Right cardiac atrium (tissue), 5 donors: ENCODE measurements at places on chromosomes 11 and 22. TPM values are rescaled to one million over a fixed set of nuclear protein-coding genes. Genes with fewer than 3 reads are reported as not detected.

DNA sequence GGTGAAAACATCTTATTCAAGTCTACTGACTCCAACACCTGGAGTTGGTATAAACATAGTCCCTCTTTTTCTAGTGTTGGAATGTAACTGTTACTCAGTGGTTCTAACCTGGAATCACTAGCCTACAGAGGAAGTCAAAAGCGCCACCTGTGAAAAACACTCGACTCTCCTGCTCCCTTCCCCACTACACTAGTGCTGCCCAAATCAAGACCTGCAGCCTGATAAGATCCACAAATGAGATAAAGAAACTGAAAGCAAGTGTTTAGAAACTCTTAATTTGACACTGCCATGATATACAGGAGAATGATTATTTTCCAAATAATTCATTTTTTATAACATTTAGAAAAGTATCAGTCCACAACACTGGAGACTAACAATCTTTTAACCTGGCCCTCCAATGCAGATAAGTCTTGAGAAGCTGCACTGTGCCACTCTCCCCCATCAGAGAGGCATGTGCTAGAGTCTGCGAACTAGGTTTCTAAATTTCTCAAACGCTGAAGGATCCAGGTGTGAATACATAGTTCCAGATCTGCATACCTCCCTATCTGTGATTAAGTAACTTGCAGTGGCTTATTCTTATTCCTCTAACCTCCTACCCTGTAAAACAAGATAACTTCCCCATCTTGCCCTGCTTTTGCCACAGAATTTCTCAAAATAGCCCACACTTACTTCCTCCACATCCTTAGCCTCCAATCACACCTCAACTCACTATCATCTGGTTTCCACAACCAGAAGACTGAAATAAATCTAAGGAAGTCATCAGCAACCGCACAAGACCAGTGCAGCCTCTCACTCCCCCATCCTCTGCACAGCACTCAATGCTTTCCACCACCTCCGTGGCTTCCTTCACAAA lies 88.1 kb downstream of the RRAS2 start:
- DNase-seq = no peak

- no peak for DNase-seq
Measured at GRCh38 chr11:32216749-32217148, 125.9 kb downstream of the RCN1 start.

DNA sequence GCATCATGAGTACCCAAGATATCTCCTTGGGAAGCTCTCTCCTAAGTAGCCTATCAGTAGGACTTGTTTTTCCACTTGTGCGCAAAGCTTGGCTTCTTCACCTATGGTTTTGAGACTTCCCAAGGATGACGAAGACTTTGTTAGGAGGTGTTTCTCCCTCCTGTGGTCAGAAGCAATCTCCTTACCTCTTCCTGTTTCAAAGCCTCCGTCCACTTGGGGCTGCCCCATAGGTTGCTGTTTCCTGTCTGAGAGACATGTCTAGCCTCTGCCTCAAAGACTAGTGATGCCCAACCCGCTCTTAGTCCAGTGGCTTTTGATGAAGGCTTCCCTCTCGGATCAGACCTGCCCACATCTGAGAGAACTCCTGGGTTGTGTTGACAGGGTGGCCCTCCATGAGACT lies 92.9 kb downstream of the TRAF6 start:
- no peak for DNase-seq

- no peak for DNase-seq
Measured at GRCh38 chr11:24934733-24935439, 438.0 kb downstream of the LUZP2 start.

GRCh38 chr22:49632199-49633009 lies 195.3 kb downstream of the BRD1 start:
- DNase-seq = peak; percentile 88

- no peak for DNase-seq
Measured at GRCh38 chr22:28630177-28630574, 49.5 kb downstream of the TTC28 start.

- DNase-seq = no peak
Measured at GRCh38 chr22:30373331-30374325, 13.6 kb downstream of the RNF215 start.

DNA sequence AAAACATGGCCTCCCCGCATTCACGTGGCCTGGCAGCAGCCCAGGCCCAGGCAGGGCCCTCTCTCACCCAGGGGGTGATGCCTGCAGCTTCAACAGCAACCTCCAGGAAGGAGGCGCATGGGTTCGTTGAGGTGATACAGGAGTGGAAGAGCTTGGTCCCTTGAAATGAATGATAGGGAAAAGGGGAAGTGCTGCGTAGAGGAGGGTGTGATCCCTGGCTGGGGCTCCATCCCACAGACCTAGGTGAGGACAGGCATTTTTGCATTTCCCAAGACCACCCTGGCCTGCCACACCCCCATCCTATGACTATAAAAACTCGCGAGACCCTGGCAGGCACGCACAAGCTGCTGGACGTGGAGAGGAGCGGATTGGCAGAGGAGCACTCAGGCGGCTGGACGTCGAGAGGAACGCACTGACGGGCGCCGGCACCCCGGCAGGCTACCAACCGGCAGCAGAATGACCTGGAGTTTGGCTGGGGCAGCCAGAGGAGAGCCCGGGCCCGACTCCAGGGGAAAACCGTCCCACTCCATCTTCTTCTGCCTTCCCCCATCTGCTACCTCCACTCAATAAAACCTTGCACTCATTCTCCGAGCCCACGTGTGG lies 32.6 kb downstream of the RTN4R start:
- DNase-seq = no peak

DNA sequence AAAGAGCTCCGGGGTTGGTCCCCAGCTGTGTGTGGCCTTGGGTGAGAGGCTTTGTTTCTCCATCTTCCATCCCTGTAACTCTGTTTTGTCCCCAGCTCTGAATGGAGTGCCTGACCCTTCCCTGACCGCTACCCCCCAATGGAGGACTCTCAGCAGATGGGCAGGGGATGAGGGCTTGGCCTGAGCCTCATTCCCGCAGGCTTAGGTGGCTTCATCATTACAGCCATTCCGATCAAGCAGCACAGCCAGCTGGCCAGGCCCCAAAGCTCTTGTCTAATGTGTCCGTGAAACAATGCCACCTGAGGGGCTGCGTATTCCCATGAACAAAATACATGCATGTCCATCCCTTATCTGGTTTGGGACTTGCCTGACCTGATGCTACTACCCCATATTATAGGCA lies 3.9 kb upstream of the CDC42EP2 start:
- no peak for DNase-seq

GRCh38 chr22:48223488-48224190 lies 1461.2 kb downstream of the TBC1D22A start:
- no peak for DNase-seq

The ACRV1 gene
- not detected for total RNA-seq

The TIMP3 gene
- 524 TPM for total RNA-seq

The UCP2 gene
- total RNA-seq = 12.6 TPM

The RIBC2 gene
- total RNA-seq = 0.29 TPM
